ENCODE measurements at places on chromosomes 12 and 14.

DNA sequence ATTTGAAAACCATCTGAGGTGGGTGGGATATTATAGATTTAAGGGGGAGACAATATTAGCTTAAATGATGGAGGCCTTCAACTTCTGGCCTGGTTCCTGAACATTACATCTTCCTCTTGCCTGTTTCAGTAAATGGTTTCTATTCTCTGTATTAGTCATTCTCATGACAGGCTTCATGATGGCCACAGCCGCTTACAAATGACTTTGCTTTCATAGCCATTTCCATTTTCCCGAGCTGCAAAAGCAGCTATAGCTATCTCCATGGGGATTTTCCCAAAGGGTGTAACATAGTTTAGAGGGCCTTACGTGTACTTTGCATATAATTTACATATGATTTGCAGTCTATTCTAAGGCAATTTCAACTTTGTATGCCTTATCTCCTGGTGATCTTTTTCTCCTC, 121.8 kb downstream of the NRXN3 start:
- no peak for DNase-seq

DNA sequence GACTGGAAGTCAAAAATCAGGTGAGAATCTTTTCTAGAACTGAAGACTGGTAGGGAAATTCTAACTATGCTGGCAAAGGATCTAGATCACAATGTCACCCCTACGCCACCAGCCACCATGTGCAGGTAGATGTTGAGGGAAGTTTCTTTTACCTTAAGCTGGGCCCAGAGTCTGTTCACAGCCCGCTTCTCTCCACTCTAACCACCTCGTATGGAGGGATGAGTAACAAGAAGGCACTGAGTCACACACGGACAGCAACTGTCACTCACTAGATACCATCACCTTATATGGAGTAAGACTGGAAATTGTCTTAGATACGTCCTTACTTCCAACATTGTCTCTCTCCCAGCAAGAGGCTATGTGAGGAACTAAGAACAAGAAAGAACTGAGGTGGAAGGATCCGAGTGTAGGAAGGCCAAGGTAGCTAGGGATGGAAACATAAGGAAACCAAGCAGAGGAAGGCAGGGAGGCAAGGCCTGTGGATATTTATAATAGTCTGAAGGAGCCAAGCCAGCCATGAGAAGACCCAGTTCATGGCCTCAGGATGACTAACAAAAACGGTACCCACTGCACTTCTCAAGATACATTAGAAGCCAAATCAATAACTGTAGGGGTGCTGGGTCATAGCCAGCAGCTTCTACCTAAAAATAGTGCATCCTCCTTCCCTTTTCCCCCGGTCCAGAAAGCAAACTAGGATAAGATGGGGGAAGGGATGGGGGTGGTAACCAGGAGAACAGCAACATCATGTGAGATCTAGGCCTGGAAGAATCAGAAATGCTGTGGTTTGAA, 15.5 kb downstream of the REM2 start:
- DNase-seq: no peak

- no peak for DNase-seq
These were observed 105.0 kb downstream of the SNAPC1 start for GRCh38 chr14:61866932-61867920.

DNA sequence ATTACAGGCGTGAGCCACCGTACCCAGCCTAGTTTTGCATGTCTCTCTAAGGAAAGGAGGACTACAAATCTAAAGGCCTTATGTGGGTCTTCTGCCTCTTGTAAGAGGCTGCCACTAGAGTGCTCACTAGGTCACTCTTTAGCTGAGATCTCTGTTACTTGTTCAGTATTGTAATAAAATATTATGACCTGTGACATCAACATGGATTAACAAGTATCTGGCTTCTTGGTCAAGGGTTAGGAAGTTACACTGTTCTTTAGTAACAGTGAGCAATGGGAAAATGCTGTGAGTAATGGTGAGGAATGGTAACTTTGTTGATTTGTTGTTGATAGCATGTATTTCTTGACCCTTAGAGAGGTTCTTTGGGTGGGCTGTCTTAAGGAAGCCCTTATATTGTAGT, 50.5 kb downstream of the ERC1 start:
- no peak for DNase-seq

DNA sequence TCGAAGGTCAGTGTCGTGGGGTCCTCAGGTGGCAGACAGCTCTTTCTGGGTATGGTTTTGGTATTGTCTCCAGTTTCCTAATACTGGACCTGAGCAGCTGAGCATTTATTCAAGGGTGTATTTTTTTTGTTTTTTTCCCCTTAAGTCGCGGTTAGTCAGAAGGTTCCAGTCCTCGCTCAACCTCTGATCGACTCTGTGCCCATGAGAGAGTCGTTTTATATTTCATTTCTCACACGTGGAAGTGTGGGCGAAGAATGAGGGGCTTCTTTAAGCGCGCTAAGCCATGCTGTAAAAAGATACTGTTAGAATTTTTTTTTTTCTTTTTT, 499 bp downstream of the MIPOL1 start:
- no peak for DNase-seq

GRCh38 chr14:24903337-24903736, 146.6 kb downstream of the STXBP6 start:
- no peak for DNase-seq

GRCh38 chr12:62907561-62907960, 27.4 kb downstream of the PPM1H start:
- no peak for DNase-seq

GRCh38 chr14:67241411-67242167, at the start of gene PALS1:
PALS1 (plus strand) TSS chr14:67241435; CDS start chr14:67279171, 37,736 bp downstream.
- no peak for DNase-seq

DNA sequence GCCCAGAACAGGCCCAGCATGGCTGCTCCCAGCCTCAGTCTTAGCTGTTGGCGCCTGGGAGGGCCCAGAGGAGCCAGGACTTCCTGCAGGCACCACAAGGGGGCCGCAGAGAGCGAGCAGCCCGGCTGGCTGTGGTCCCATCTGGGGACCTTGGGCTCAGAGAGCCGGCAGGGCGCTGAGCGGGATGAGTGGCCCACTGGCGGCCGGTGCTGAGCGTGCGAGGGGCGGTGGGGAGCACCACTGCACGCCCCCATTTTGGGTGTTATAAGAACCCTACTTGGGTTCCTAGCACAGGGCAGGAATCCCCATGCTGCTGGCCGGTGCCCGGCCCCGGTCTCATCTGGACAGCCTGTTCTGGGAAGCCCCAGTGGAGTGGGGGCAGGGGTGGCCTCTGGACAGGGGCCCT, 25.9 kb upstream of the CRIP2 start:
- peak; percentile 63 for DNase-seq

- no peak for DNase-seq
These were observed 129.8 kb upstream of the KRR1 start for GRCh38 chr12:75641031-75641780.

- no peak for DNase-seq
These were observed 4.6 kb downstream of the FOXN4 start for GRCh38 chr12:109304485-109304884.

GRCh38 chr12:49582850-49583249, 14.9 kb upstream of the MCRS1 start:
- DNase-seq: no peak

- no peak for DNase-seq
These were observed 11.0 kb downstream of the BDKRB2 start for GRCh38 chr14:96215452-96216244.

GRCh38 chr12:62414180-62414579, 52.4 kb upstream of the MON2 start:
- DNase-seq: no peak

GRCh38 chr12:49888461-49889151, 15.1 kb downstream of the FAIM2 start:
- no peak for DNase-seq

- no peak for DNase-seq
These were observed 16.3 kb upstream of the TBC1D30 start for GRCh38 chr12:64808110-64808509.

DNA sequence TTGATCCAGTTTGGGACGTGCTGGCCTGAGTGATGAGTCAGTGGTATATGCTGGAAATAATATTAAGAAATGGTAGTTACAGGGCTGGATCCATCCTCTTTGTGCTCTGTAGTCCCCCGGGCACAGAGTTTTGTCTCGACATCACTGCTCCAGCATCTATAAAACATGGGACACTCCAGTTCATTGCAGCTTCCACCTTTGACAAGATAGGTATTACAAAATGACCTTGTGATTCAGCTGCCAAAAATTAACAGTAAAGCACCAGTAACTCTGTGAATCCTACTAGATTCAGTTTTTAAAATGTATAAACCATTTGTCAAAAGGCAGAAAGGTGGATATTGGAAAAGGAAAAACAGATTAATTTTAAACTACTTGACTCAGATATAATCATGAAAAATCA, 14.6 kb upstream of the GNG2 start:
- no peak for DNase-seq

DNA sequence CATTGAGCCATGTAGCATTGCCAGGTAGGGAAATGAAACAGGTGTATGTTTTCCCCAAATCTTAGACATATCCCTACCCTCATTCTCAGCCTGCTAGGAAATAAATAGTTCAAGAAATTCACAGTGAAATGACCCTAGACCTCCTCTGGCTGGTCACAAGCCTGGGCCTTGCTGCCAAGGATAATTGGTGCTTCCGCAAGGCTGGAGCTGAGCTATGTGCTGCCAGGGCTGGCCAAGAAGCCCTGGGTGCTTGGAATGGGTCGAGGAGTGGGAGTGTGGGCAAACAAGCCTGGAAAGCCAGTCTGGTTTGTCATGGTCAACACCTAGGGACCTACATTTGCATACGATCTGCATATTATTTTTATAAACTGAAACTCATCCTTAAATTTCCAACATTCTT, 31.3 kb upstream of the SLC10A1 start:
- DNase-seq: no peak

GRCh38 chr12:59010941-59011340, 90.6 kb upstream of the LRIG3 start:
- no peak for DNase-seq

DNA sequence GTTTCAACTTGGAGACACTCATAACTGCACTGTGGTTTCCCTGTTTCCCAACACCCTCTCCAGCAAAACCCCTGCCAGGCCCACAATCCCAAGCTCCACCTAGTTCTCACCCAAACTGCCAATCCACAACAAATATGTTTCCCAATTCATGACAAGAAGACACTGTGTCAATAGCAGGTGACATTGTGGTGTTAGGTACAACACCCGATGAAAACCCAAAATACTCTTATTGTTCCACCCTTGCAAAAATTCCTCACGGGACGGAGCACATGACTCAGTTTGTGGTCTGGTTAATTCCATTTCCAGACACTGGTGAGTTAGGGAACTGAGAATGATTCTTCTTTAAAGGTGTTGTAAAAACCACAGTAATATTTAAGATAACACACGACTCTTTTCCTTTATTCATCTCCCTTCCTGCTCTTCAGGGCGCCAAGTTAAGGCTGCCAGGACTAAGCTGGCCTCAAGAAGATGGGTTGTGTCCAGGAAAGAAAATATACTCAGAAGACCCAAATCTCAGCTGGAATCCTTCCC, 735.5 kb downstream of the MED13L start:
- DNase-seq: no peak

GRCh38 chr12:2675776-2676175, 119.0 kb upstream of the FKBP4 start:
- no peak for DNase-seq

DNA sequence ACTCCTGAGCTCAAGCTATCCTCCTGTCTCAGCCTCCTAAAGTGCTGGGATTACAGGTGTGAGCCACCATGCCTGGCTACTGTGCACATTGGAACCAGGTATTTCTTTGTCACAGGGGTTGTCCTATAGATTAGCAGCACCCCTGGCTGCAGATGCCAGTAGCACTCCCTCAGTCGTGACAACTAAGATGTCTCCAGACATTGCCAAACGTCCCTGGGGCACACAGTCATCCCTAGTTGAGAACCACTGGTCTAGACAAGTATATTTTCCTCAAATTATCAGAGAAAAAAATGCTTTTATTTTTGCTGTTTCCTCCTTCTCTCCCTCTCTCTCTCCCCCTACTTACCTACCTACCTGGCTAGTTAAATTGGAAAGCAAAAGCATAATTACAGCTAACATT, 17.9 kb upstream of the P2RX7 start:
- DNase-seq: no peak

GRCh38 chr14:94599656-94600004, 12.6 kb upstream of the SERPINA3 start:
- no peak for DNase-seq

DNA sequence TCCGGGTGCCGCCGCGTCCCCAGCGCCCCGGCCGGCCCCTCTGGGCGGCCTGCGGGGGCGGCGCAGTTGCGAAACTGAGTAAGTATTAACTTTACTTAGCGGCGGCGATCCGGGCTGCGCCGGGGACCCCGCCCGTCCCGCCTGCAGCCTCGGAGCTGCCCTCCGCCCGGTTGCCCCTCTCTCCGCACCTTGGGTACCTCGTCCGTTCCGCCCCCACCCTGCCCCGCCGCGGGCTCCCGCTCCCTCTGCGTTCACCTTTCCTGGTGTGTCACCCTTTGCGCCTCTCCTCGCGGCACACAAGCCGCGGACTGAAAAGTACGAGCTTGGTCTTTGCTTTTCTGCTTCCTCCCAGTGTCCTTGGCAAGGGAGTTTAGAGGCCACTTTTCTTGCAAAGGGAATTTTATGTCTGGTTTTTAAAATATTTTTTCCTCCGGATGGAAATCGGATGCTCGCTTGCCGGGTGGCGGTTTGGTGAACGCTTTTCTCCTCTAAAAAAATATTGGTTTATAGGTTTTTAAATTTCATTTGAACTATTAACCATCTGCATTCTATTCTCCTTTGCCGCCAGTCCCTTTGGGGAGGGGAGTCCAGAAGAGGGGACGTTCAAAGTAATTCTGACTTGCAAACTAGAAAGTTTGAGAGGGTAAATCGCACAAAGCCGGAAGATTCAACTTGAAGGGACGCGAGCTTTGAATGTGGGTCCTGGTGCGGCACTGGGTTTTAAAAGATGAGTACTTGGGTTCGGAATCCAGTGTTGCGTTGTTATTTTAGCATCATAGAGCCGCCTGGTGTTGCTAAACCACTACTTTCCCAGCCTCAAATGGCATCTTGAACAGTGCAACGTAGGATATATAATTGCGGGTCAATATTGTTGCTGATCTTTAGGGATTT, 834 bp downstream of the RASSF8 start:
- no peak for DNase-seq

- DNase-seq: no peak
These were observed 3.4 kb downstream of the CHST11 start for GRCh38 chr12:104460041-104460719.

DNA sequence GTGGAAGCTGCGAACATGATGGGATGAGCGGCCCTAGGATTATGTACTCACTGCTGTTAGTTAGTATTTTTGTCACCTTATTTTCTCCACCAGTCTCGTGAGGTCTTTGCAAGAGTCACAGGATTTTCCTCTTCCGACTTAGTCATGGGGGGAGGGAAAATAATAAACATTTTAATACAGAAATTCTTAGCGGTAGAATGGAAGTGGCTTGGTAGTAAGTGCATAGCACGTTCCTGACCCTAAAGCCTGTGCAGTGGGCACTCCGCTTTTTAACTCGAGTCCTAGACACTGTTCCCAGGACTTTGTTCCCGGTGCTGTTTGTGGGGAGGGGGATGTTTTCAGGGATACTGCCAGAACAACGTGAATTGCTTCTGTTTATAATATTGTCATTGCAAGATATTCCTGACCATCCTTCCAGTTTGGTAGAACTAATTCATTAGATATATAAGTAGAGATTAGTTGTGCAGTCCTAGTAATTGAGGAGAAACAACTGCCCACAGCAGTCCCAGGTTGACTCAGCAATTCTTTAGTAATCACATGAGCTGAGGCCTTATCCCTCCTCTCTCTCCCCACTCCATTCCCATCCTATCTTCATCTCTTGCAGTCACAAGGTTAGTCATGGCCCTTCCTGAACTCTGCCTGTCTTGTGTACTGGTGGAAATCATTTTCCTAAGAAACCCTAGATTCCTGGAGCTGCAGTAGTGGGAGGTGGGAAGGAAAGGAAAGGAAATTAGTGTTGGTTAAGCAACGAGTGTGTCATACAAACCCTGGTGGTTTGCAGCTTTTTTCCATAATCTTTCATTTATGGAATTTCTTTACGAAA, 799 bp downstream of the SLC38A6 start:
- no peak for DNase-seq
